Stomach (tissue), 19 donors: ENCODE measurements at places on chromosomes 1 and 21. TPM values are rescaled to one million over a fixed set of nuclear protein-coding genes. Genes with fewer than 3 reads are reported as not detected.

The TNNT2 gene
- total RNA-seq, result not detected

The BRINP3 gene
- not detected for total RNA-seq

DNA sequence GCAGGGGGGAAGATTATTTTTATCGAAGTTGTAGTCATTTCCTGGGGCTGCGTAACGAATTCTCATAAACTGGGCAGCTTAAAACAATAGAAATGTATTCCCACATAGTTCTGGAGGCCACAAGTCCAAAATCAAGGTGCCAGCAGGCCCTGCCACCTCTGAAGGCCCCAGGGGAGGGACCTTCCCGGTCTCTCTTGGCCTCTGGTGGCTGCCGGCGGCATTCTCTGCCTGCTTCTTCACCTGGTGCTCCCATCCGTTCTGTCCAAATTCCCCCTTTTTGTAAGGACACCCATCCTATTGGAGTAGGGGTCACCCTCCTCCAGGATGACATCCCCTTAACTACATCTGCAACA lies 92.8 kb downstream of the PDE9A start:
- DNase-seq, result no peak

DNA sequence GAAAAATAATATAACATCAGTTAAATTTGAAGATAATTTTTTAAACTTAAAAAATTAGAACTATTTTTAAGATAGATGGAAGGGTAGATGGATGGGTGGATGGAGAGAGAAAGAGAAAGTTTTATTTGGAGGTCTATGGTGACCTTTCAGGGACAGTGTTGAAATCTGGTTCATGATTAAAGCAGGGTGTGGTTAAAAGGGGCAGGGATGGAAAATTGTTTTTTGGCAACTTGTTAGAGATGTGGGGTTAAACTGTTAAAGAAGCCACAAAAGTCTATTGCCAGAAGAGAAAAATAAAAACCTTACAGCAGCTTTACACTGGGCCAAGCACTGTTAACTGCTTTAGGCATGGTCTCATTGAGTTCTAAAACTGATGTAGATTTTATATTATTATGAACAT lies 134.9 kb upstream of the GORAB start:
- DNase-seq, result no peak

DNA sequence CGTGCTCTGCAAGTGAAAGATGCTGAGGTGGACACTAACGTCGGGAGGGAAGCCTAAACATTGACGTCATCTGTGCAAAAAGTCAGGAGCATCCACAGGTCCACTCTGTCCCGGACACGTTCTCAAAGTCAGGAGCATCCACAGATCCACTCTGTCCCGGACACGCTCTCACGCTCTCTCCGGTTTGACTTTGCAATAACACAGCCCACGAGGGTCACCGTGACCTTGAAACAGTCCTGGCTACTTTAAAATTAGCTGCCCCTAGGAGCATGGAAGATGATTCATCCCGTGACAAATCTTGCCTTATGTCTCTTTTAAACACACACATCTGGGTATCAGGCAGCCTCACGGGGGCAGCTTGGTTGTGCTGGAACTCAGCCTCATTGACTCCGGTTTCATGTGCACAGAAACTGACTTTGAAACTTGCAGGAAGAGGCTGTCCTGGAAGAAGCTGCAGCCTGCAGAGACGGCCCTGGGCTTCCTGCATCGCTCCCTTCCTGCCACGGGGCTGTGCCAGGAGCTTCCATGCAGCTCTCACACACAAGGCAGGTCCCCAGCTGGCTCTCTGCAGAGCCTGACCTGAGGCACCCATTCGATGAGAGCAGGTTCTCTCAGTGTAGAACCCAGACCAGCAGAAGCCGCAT lies 18.1 kb upstream of the COL18A1 start:
- DNase-seq, result no peak

DNA sequence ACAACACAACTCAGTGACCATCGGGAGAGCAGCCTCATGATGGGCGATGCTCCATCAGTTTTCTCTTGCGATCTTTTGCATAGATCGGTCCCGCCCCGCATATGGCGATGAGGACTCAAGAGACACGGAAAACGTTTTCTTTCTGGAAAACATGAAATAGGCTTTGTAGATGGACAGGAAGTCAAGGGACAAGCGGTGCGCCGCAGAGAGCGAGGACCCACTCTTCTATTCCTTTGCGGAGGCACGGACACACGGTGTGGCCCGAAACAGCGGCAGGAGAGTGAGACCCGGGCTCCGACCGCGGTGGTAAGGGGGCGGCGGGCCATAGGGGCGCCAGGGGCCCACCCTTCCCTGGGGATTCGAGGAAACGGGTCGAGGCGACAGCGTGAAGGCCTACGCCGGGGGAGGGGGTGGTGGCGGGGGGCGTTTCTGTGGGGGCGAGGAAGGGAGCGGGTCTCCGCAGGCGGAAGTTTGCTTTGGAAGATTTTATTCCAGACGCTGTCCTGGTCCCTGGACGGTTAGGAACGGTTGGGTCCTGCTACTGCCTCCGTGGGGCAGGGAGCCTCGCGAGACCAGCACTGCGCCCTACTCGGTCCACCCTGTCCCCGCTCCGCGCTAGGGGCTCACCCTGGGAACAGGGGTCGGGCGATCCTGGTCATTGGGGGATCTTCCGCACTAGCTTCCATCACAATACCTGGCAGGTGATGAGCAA lies 796 bp upstream of the TDRKH start:
- peak; percentile 41 for DNase-seq

DNA sequence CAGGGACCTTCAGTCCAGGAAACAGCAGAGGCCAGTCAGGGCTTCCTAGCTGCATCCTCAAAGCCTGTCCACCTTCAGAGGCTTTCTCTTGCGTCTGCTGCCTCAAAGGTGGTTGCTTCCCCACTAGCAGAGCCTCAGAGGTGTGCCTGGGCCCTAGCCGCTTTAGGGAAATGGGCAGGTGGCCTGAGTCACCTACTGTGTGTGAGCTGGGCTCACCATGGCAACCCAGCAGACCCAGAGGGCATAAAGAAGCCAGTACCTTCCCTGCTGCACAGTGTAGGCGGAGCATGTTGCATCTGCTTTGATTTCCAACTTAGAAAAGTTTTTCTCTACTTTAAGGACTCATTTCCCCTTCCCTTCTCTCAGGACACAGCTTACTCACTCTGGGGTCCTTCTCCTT lies 12.5 kb downstream of the SLC9A1 start:
- no peak for DNase-seq

- peak; percentile 47 for DNase-seq
These were observed 158.5 kb upstream of the LMO4 start for GRCh38 chr1:87170157-87170556.

The CLEC20A gene
- not detected for total RNA-seq

GRCh38 chr1:117092594-117092993 lies 29.0 kb downstream of the TRIM45 start:
- DNase-seq, result no peak

The NTMT2 gene
- total RNA-seq, result not detected

- no peak for DNase-seq
These were observed 25.3 kb downstream of the CR1L start for GRCh38 chr1:207670192-207670591.

- peak; percentile 84 for DNase-seq
These were observed 28.1 kb downstream of the AHDC1 start for GRCh38 chr1:27575840-27576331.

The PRAMEF20 gene
- total RNA-seq, result not detected

GRCh38 chr1:21743476-21743875 lies 39.5 kb downstream of the USP48 start:
- no peak for DNase-seq

The OMA1 gene
- 5.8 TPM for total RNA-seq

DNA sequence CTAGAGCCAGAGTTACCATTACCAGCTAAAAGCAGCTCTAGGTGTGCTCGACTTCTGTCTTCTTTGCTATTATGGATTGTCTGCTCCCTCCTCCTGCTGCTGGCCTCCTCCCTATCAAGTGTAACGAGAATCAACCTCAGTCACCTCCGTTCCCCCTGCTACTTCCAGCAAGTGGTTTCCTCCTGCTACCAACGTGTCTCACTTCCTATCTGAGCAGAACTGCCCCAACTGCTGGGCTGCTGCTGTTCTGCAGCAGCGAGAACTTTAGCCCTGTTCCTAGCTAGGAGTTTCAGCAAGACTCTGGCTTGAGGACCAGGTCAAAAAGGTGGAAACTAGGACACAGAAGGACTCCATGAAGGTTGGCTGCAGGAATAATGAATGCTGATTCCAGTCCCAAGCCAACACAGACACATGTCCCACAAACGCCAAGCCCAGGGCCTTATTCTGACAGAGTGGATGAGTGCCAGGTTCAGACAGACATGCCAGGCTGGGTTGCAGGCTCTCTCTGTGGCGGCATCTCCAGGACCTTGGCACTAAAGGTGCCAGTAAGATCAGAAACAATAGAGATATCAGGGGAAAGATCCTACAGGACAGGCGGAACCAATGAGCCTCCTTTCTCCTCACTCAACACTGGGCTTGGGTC lies 46.9 kb downstream of the CD34 start:
- DNase-seq, result peak; percentile 48

GRCh38 chr1:31234870-31235269 lies 4.8 kb downstream of the NKAIN1 start:
- DNase-seq, result no peak

- no peak for DNase-seq
These were observed 15.8 kb upstream of the CCDC190 start for GRCh38 chr1:162876751-162877150.

- peak; percentile 89 for DNase-seq
These were observed 157.6 kb downstream of the PGBD5 start for GRCh38 chr1:230268371-230269170.

The ZNF648 gene
- total RNA-seq, result not detected

GRCh38 chr1:162456323-162456722 lies 41.3 kb upstream of the UHMK1 start:
- DNase-seq, result no peak

The CRABP2 gene
- 2.0 TPM for total RNA-seq

The DNAJC8 gene
- total RNA-seq, result 92.0 TPM

DNA sequence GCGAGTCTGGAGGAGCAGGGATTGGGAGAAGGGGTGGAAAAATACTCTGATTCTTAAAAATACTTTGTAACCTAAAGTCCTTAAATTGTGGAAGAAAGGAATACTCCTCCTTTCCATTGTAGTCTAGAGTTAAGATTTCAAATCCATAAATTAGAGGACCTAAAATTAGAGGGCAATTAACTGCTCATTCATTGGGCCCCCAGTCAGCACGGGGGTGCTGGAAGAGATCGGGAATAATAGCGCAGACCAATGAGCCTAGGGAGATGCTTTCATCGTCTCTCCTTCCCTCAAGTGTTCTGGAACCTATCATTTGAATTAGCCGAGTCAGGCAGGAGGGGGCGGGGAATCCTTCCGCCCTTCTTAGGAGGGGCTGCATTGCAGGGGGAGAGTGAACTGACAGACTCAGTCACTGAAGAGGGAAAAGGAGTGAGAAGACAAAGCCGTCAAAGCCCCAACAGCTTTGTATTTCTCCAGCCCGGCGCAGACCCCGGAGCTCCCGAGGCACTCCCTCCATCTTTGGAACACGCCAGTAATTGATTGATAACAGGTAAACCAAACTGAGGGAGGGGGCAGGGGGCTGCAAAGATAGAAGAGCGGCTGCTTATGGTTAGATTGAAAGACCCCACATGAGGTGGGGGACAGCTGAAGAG lies at the start of gene MLLT11:
TSS of gene MLLT11 (plus strand) at position 391 of the 650 bp plus-strand sequence. CDS start 6,828 bp downstream, outside the sequence.
- DNase-seq, result no peak

GRCh38 chr1:187270256-187270655 lies 441.5 kb downstream of the PLA2G4A start:
- DNase-seq, result no peak

DNA sequence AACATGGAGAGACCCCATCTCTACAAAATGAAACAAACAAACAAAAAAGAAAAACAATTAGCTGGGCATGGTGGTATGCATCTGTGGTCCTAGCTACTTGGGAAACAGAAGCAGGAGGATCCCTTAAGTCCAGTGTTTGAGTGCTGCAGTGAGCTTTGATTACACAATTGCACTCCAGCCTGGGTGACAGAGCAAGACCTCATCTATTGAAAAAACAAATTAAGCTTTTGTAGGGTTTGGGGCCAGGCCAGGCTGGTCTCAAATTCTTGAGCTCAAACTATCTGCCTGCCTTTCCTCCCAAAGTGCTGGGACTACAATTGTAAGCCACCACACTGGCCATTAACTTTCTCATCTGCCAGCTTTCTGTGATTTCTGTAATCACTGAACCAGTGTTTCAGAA lies 27.2 kb downstream of the NIPAL3 start:
- DNase-seq, result no peak

DNA sequence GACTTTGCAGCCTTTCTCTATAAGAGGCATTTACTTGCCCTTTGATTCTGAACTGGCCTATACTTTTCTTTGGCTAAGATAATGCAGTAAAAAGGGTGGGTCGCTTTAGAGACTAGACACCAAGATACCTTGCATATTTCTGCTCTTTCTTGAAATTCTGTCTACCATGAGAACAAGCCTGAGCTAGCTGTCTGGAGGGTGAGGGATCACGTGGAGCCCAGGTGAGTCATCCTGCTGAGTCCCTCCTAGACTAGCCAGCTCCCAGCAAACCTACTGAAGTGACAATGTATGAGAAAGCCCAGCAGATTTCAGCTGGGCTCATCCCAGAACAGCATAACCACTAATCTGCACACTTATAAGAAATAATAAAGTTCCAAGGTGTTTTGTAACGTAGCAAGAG lies 408.0 kb upstream of the KAZN start:
- DNase-seq, result peak; percentile 6

- DNase-seq, result peak; percentile 16
These were observed 12.5 kb upstream of the AHDC1 start for GRCh38 chr1:27616441-27616840.

The AMPD1 gene
- not detected for total RNA-seq

GRCh38 chr1:205504311-205505075 lies at the start of gene CDK18:
TSS of gene CDK18 (plus strand) at chr1:205504669. CDS start at chr1:205523168, 18,499 bp downstream.
- peak; percentile 93 for DNase-seq
